ENCODE measurements at places on chromosomes 13 and 19. TPM values are rescaled to one million over a fixed set of nuclear protein-coding genes. Genes with fewer than 3 reads are reported as not detected.
A peak's percentile ranks its signal among the peaks of the same experiment; 100 is the strongest.

- H3K4me3 ChIP-seq = no peak overlapping the region
- no peaks in the 10 kb centered on the region for H3K36me3 ChIP-seq
- no peak overlapping the region for H3K27ac ChIP-seq
- no peaks in the 10 kb centered on the region for H3K27me3 ChIP-seq
- H3K4me1 ChIP-seq = no peaks in the 10 kb centered on the region
- no peak for DNase-seq
Measured at GRCh38 chr13:89610331-89610730, 1737.2 kb upstream of the MIR17HG start.

- H3K27me3 ChIP-seq = no peaks in the 10 kb centered on the region
- H3K4me1 ChIP-seq = peaks cover 13% of the 10 kb centered on the region
- H3K4me3 ChIP-seq = no peak overlapping the region
- no peaks in the 10 kb centered on the region for H3K36me3 ChIP-seq
- peak; percentile 71 for DNase-seq
Measured at GRCh38 chr19:47723581-47723940, 10.3 kb downstream of the EHD2 start.

- no peaks in the 10 kb centered on the region for H3K4me1 ChIP-seq
- DNase-seq = no peak
- no peaks in the 10 kb centered on the region for H3K36me3 ChIP-seq
- H3K27ac ChIP-seq = no peak overlapping the region
- H3K27me3 ChIP-seq = no peaks in the 10 kb centered on the region
- no peak overlapping the region for H3K4me3 ChIP-seq
Measured at GRCh38 chr13:70666883-70667556, 558.8 kb upstream of the KLHL1 start.

GRCh38 chr19:6865849-6866248 lies 21.5 kb upstream of the ADGRE1 start:
- no peak for DNase-seq
- H3K4me1 ChIP-seq = no peaks in the 10 kb centered on the region
- H3K27me3 ChIP-seq = no peaks in the 10 kb centered on the region
- no peaks in the 10 kb centered on the region for H3K36me3 ChIP-seq

LMTK3 gene
- total RNA-seq = 22.4 TPM

ERFL gene
- total RNA-seq = 0.49 TPM
